ENCODE measurements at places on chromosomes 1 and 21.

- DNase-seq: no peak
These were observed 60.9 kb downstream of the KIF21B start for GRCh38 chr1:200962631-200963030.

GRCh38 chr1:230922620-230923019, 54.3 kb upstream of the C1orf198 start:
- no peak for DNase-seq

- no peak for DNase-seq
These were observed 1.9 kb upstream of the KAZN start for GRCh38 chr1:14596591-14596990.

GRCh38 chr1:156884560-156885184, 8.8 kb upstream of the PEAR1 start:
- no peak for DNase-seq

DNA sequence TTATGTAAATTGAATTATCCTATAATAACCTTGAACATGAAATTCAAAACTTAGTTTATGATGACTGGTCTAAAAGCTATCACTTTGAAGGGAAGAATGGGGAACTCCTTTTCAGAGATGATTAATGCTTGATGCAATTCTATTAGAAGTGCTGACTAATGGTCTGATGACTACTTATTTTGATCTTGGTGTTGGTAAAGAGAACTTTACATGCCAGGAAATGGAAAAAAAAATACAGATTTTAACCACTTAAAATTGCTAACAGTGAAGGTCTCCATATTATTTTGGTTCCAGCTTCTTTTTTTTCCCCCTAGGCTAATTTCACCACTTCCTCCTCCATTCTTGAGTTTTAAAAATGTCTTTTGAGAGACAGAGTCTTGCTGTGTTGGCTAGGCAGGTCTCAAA, 22.9 kb downstream of the S1PR1 start:
- peak; percentile 37 for DNase-seq

DNA sequence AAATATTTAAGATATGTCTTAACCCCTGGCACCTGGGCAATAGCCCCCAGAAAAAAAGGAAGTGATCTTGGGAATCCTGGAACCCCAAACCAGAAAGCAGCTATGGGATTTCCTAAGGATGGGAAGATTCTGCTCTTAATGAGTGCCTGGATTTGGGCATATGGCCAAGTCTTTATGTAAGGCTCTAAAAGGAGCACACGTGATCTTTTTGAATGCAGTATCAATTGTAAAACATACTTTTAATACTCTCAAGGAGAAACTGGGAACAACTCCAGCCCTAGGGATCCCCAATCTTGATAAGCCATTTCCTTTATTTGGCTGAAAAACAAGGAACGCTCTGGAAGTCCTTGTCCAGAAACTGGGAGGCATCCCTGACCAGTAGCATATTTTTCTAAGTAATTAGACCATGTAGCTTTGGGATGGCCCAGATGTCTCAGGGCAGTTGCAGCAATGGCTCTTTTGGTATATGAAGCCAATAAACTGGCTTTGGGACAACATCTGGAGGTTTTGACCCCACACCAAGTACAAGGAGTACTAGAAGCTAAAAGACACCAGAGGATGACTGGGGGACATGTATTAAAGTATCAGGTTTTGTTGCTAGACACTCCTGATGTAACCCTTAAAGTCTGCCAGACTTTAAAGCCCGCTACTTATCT, 80.9 kb upstream of the KIAA0040 start:
- DNase-seq: no peak

Data from Kasumi-1 (cell line).